ENCODE measurements at places on chromosomes 3 and 15. TPM values are rescaled to one million over a fixed set of nuclear protein-coding genes. Genes with fewer than 3 reads are reported as not detected.

GRCh38 chr3:127164615-127165014 is 28.3 kb upstream of the PRR23E start:
- no peak overlapping the region for H3K27ac ChIP-seq
- H3K4me1 ChIP-seq, result no peaks in the 10 kb centered on the region
- H3K4me3 ChIP-seq, result no peak overlapping the region
- no peak for DNase-seq
- no peaks in the 10 kb centered on the region for H3K27me3 ChIP-seq

GRCh38 chr3:149245738-149246451 is 24.3 kb upstream of the CP start:
- peaks cover 24% of the 10 kb centered on the region for H3K4me1 ChIP-seq
- H3K4me3 ChIP-seq, result peak overlapping the region; percentile 69
- H3K27me3 ChIP-seq, result no peaks in the 10 kb centered on the region
- H3K27ac ChIP-seq, result peak overlapping the region; percentile 67
- H3K36me3 ChIP-seq, result peaks cover 6% of the 10 kb centered on the region

DNA sequence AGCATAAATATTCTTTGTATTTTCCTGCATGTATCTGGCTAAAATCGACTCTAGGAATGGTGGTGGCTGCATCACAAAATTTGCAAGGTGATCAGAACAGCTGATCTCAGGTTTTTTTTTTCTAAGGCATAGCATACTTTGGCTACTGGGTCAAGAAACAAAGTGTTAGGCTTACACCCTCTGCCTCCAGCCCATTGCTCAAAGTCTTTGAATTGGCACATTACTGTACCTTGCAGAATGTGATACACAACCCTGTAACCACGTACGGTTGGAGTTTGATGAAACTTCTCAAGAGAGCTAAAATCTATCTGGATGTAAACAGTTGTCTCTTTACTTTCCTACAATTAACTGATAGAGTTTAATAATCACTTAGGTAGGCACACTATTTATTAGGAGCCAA is 188.1 kb downstream of the THRB start:
- H3K27ac ChIP-seq, result no peak overlapping the region
- H3K4me1 ChIP-seq, result no peaks in the 10 kb centered on the region
- peaks cover 2% of the 10 kb centered on the region for H3K27me3 ChIP-seq
- H3K36me3 ChIP-seq, result no peaks in the 10 kb centered on the region
- no peak overlapping the region for H3K4me3 ChIP-seq

DNA sequence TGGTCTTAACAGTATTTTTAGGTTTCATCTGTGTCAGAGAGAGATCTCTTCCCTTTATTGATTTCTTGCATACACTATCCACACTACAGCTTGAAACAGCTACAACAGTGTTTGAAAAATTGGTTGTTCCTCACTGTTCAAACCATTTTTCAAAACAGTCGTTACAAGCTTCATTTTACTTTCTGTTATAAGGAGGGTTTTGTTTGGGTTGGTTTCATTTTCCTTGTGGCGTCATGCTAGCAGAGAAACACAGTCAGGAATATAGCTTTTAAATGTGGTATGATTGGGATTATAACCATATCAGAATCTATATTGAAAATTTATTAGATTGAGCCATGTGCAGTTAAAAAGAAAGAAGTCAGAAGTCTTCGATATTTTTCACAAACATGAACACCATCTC is 400.6 kb downstream of the ZBTB20 start:
- peaks cover 5% of the 10 kb centered on the region for H3K36me3 ChIP-seq
- H3K27ac ChIP-seq, result peak overlapping the region; percentile 84
- H3K27me3 ChIP-seq, result no peaks in the 10 kb centered on the region
- peak overlapping the region; percentile 74 for H3K4me3 ChIP-seq
- H3K4me1 ChIP-seq, result peaks cover 16% of the 10 kb centered on the region

GRCh38 chr3:172560026-172560425 is 36.8 kb upstream of the TNFSF10 start:
- no peak overlapping the region for H3K4me3 ChIP-seq
- H3K36me3 ChIP-seq, result peaks cover 6% of the 10 kb centered on the region
- H3K27me3 ChIP-seq, result no peaks in the 10 kb centered on the region
- no peak overlapping the region for H3K27ac ChIP-seq
- DNase-seq, result no peak

- DNase-seq, result no peak
- no peaks in the 10 kb centered on the region for H3K36me3 ChIP-seq
- no peak overlapping the region for H3K4me3 ChIP-seq
- no peak overlapping the region for H3K27ac ChIP-seq
- H3K4me1 ChIP-seq, result no peaks in the 10 kb centered on the region
Measured at GRCh38 chr3:192156382-192156781, 571.0 kb downstream of the FGF12 start.

GRCh38 chr15:91110407-91110806 is 10.3 kb downstream of the SV2B start:
- no peaks in the 10 kb centered on the region for H3K4me1 ChIP-seq
- no peaks in the 10 kb centered on the region for H3K36me3 ChIP-seq
- DNase-seq, result no peak
- H3K4me3 ChIP-seq, result no peak overlapping the region

- H3K4me1 ChIP-seq, result peaks cover 59% of the 10 kb centered on the region
- no peak for DNase-seq
- H3K27ac ChIP-seq, result peak overlapping the region; percentile 84
- H3K4me3 ChIP-seq, result peak overlapping the region; percentile 72
- H3K27me3 ChIP-seq, result no peaks in the 10 kb centered on the region
Measured at GRCh38 chr3:63933459-63933858, 21.3 kb upstream of the SCAANT1 start.

DNA sequence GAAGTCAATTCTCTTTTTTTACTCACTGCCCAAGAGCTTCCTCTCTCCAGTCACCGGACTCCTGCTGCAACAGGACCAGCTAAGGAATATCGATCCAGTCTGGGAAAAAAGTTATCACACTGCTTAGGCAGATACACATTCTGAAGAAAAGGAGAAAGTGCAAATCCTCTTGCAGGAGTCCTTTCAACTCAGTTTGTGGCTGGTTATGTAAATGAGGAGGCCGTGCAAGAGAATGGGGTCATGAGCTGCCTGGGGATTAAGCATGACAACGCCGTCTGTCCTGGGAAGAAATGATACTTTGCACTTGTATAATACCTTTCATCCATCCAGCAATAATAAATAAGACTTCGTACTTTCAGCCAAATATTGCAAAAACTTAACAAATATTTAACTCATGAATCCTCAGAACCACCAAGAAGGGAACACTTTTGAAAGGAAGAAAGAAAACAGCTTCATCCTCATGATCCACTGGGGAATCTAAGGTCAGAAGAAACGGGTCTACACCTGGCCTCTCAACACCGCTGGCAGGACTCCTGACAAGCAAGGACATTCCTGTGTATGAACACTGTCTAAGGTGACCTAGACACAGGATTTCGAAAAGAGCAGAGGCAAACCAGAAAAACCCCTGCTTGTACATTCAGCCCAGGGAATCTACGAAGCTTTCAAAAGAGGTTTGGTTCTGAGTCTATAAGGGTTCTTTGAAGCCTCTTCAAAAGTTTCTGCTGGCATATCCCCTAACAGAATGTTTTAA is 13.1 kb upstream of the WWTR1 start:
- no peaks in the 10 kb centered on the region for H3K36me3 ChIP-seq
- DNase-seq, result no peak
- no peak overlapping the region for H3K4me3 ChIP-seq
- no peaks in the 10 kb centered on the region for H3K4me1 ChIP-seq
- H3K27ac ChIP-seq, result no peak overlapping the region

DNA sequence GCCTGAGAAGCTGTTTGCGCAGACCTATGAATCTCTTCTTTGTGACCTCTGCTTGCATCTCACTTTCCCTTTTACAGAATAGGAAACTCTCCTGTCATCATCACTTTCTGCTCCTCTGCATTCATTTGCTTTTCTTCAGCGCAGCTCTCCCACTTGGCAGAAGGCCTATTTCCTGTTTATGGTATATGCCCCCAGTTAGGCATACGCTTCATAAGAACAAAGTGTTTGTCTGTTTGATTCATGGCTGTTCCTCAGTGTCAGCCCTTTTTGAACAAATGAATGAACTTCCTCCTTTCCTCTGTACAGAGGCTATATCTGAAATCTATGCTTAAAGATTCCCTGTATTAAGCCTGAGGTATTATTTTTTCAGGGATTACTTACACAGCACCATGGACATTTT is 1216.9 kb upstream of the GBE1 start:
- no peak for DNase-seq
- H3K4me3 ChIP-seq, result no peak overlapping the region
- no peaks in the 10 kb centered on the region for H3K36me3 ChIP-seq
- no peaks in the 10 kb centered on the region for H3K4me1 ChIP-seq

- no peak overlapping the region for H3K27ac ChIP-seq
- no peaks in the 10 kb centered on the region for H3K4me1 ChIP-seq
- no peak for DNase-seq
- no peak overlapping the region for H3K4me3 ChIP-seq
Measured at GRCh38 chr3:64957408-64958198, 269.8 kb upstream of the ADAMTS9 start.

SCG5 gene
- total RNA-seq, result 2.7 TPM

OR5AC2 gene
- total RNA-seq, result not detected
